ENCODE measurements at places on chromosomes 13 and 19.
A peak's percentile ranks its signal among the peaks of the same experiment; 100 is the strongest.

DNA sequence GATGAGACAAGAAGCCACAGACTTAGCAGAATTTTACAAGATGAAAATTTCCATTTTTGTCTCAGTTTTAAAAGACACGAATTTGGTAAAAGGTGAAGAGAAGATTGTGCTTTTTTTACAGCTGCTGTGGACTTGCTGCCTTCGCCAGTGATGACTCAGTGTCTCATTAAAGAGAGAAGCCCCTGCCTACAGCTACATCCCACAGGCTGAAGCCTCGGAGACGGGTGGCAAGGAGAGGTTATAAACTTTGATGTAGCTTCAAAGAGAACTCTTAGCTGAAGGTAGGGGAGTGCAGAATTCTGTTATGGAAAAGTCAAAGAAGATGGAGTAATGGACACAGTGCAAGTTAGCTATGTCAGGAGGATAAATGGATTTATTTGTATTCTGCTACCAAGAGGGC lies 683.4 kb upstream of the ARGLU1 start:
- no peak for DNase-seq

DNA sequence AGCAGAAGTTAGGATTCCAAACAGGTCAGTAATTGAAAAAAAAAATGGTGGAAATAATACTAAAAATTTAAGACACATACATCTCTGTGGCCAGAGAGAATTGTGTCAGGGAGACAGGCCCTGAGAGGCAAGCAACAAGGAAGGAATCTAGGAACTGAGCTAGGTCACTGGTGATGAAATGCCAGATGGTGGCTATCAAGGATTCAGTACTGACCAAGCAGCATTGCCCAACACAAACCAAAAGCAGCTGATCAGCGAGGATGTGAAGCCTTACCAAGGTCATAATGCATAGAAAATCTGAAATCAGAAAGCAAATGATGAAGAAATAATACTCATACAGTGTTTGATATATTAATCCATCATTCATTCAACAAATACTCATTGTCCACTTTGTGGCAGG lies 905.0 kb downstream of the GPC5 start:
- peak; percentile 8 for DNase-seq

GRCh38 chr19:3370214-3370720 lies 3.9 kb downstream of the NFIC start:
- DNase-seq, result no peak

DNA sequence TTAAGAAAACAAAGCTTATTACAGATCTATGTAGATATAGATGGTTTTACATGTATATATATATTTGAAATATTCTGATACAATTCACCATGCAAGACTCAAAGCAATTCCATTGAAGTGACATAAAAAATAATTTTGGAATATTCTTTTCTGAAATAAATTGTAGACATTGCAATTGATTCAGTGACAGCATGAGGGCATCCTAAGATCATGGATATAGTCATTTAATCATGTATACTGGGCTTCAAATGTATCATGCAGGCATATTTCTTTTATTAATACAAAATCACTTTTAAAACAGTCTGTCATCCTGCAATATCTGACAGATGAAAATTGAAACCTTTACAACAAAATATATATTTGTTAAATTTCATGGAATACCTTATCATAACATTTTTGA lies 286.7 kb upstream of the SLITRK6 start:
- DNase-seq, result no peak

Data from fibroblast of skin of left quadriceps (primary cell).